ENCODE measurements at places on chromosomes 16 and 17. TPM values are rescaled to one million over a fixed set of nuclear protein-coding genes. Genes with fewer than 3 reads are reported as not detected.

Gene TPPP3
- 3.7 TPM for total RNA-seq

Gene SEPTIN12
- total RNA-seq = not detected

Gene RNU2-1
- total RNA-seq = 6,693 TPM

Gene GINS2
- total RNA-seq = 6.1 TPM

Gene KRT23
- 1.2 TPM for total RNA-seq

Gene HOXB5
- 22.7 TPM for total RNA-seq

Gene KRTAP9-4
- total RNA-seq = not detected

Gene GP1BA
- total RNA-seq = not detected

Gene TSPOAP1
- total RNA-seq = 5.4 TPM

Data from colonic mucosa (tissue), 4 donors.